Kidney (tissue), 22 donors: ENCODE measurements at places on chromosomes 6 and 20. TPM values are rescaled to one million over a fixed set of nuclear protein-coding genes. Genes with fewer than 3 reads are reported as not detected.
A peak's percentile ranks its signal among the peaks of the same experiment; 100 is the strongest.

Gene PDE10A
- 4.8 TPM for polyA plus RNA-seq

Gene TRIM27
- 33.9 TPM for polyA plus RNA-seq

Gene TFB1M
- polyA plus RNA-seq = 16.3 TPM

DNA sequence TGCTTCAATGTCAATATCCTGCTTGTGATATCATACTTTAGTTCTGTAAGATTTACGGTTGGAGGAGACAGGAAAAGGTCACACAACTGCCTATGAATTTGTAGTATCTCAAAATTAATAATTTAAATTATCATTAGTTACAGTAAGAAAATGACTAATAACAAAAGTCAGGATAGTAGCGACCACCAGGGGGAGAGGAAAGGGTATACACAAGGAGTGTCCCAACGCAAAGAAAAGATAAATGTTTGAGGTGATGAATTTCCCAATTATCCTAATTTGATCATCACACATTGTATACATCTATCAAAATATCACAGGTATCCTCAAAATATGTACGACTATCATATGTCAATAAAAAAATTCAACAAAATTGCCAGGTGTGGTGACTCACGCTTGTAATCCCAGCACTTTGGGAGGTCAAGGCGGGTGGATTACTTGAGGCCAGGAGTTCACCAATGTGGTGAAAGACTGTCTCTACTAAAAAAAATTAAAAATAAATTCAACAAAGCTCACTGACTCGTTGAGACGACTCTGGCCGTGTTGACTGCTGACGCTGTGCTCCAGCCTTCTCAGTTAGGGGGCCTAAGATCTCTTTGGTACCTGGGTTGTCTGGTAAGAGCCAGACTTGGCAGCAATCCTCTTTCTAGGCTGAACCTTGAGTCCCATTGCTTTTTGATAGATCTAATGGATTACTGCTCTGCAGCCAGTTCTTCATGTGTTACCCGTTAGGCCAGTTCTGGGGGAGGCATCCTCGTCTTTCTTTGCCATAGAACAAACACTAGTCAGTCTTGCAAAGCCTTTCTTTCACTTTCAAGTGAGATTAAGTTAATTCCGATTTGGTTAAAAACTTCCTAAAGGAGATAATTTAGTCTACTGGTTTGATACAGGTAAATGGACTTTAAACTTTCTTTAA lies 9.0 kb upstream of the OVOL2 start:
- no peak for DNase-seq

GRCh38 chr6:166715992-166716391 lies 88.9 kb upstream of the RPS6KA2 start:
- no peak for DNase-seq

GRCh38 chr6:11783524-11784064 lies 5.0 kb upstream of the ADTRP start:
- no peak for DNase-seq

Gene CALHM5
- polyA plus RNA-seq = 2.1 TPM

Gene TMEM74B
- 1.6 TPM for polyA plus RNA-seq

DNA sequence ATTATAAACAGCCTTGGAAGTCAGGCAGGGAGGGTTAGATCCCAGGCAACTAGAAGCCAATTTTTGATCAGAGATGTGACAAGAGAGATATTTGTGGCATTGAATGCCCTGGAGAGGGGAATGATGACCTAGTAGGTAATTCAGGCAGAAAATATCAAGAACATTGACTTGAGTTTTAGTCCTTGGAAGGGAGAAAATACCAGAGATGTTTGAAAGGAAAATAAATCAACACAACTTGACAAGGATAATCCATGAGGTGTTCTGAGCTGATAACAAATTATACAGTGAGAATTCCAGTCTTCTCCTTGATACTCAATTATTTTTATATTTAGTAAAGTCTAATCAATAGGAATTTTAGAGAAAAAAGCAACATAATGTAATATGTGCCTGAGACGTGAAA lies 10.6 kb upstream of the MARCKS start:
- DNase-seq = no peak

Gene STMND1
- polyA plus RNA-seq = not detected

- DNase-seq = no peak
Measured at GRCh38 chr6:71114986-71115385, 158.1 kb upstream of the B3GAT2 start.

DNA sequence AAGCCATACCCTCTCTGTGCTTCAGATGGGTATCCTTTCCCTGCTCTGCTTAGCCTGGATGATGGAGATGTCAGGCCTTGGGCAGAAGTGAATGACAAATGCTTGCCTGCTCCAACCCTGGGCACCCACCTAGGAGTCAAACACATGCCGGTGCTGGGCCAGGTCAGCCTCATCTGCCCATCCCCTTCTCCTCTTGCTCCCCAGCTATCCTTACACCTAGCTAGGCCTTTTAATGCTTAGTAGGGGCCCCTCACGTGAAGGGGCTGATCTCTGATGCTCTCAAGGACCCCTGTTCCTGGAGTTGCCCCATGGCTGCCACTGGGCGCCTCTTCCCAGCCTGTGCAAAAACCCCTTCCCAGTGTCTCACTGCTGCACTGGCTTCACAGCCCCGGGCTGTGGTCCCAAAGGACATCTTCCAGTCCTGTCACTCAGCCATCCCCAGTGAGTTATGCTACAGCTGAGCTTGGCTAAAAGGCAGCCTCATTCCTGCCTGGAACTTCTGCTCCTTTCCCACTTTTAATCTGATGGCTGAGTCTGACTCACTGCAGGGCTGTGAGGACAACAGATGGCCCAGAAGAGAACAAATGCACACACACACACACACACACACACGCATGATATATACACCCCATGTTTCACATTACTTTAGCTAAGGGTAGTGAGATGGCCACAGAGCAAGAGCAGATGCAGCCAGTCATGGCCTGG lies 12.8 kb upstream of the SDCBP2 start:
- no peak for DNase-seq

GRCh38 chr20:38270869-38271605 lies 10.5 kb upstream of the KIAA1755 start:
- peak; percentile 89 for DNase-seq

Gene BHLHE23
- polyA plus RNA-seq = not detected

Gene FLRT3
- 14.2 TPM for polyA plus RNA-seq

Gene MLIP
- 1.7 TPM for polyA plus RNA-seq

- no peak for DNase-seq
Measured at GRCh38 chr6:5201271-5201670, 59.5 kb downstream of the LYRM4 start.

DNA sequence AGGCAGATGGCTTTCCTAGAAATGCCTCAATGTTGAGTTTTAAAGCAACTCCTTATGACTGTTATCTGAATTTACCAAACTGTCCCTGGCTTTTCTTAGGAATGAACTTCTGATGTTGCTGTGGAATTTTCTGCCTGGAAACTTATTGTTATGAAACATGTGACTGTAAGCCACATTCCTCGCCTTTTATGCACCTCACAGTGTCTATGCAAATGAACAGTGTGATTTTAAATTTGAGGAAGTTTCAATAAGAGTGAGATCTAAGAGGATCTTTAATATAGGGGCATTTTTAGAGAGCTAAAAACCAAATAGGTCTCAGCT lies 2.4 kb upstream of the CCR6 start:
- DNase-seq = no peak

DNA sequence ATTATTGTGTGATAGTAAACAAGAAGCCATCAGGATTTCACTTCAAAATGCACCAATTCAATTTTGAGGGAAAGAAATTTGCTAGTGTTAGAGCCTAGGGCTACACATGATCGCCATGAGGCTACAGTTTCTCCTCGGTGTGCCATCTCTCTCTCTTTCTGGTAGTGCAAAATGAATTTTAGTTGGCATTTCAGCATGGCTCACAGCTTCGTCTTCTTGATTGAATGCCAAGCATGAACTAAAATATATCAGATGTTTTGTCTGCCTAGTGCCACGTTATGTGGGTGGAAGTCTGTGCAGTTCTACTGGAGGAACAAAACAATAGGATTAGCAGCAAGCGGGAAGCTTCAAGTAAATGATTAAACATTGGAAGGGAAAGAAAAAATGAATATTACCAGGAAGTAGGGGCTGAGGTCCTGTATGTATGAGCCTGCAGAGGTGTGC lies 6.8 kb upstream of the MRAP2 start:
- no peak for DNase-seq

Gene GGTLC1
- polyA plus RNA-seq = not detected

GRCh38 chr6:113318575-113318917 lies 538.6 kb upstream of the MARCKS start:
- DNase-seq = no peak

DNA sequence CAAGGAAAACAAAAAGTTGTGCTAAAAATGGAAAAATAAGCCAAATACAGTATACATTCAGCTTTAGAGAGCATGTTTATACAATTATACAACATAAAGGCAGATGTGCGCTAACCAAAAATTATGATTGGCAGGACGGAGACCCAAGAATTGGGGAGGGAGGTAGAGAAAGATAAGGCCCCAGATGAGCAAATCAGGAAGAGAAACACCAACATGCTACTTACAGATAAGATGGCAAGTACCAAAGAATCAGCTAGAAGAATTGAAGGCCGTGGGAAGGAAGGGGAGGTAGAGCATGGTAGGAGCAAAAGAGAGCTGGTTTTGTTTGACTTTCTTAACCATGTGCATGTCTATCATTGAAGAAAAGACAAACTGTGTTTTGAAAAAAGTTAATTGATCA lies 45.4 kb downstream of the PRND start:
- no peak for DNase-seq

DNA sequence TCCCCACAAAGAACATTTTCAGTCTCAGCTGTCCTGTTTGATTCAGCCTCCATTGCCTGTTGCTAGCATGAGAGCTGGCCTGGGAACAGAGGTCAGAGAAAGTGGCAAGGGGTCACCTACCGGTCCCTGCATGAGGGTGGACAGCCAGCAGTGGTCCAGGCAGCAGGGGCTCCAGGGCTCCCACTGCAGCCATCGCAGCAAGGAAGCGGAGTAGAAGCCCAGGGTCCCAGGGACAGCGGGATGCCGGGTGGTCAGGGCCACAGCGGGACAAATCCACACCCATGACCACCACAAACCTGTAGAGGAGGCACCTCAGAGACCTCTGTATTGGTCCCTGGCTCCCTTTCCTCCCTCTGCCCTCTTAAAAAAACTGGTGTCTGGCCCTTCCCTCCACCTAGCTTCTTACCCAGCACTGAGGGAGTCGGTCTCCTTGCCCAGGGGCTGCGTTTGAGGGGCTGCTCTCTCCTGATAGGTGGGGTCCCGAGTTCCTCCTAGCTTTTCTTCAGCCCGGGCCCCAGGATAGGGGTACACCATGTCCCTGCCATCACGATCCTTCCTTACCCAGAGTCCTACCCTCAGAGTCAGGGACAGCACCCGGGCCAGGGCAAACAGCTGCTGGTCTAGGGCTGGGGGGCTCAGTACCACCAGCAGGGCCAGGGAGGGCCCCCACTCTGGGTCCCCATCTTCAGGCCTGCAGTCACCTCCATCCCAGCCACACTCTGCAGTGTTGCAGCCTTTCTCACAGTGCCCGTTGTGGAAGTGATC lies 8.4 kb upstream of the GPSM3 start:
- DNase-seq = peak; percentile 43

Gene TREML1
- polyA plus RNA-seq = not detected

Gene SLC32A1
- not detected for polyA plus RNA-seq

DNA sequence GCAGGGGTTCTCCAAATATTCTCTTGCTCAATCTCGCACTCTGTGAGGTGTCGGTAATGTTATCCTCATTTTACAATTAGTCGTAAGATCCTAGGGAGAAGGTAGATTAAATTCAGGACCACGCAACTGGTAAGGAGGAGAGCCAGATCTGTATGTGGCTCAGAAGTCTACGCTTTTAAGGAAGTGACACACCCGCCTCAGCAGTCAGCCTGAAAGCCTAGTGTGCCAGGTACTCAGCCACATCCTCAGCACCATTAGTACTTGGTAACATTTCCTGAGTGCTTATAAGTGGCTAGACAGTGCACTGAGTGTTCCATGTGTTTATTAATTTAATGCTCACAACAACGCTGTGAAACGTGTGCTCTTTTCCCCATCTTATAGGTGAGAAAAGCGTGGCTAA lies 63.7 kb downstream of the DHX35 start:
- DNase-seq = no peak

Gene REM1
- 2.0 TPM for polyA plus RNA-seq

- DNase-seq = peak; percentile 82
Measured at GRCh38 chr20:63847237-63848002, 13.9 kb upstream of the ABHD16B start.

- no peak for DNase-seq
Measured at GRCh38 chr6:142255785-142256184, 46.0 kb upstream of the ADGRG6 start.

Gene FOXF2
- polyA plus RNA-seq = not detected

- no peak for DNase-seq
Measured at GRCh38 chr6:119313937-119314884, 35.4 kb downstream of the MAN1A1 start.
